ENCODE measurements at places on chromosomes 1 and 21.
A peak's percentile ranks its signal among the peaks of the same experiment; 100 is the strongest.

DNA sequence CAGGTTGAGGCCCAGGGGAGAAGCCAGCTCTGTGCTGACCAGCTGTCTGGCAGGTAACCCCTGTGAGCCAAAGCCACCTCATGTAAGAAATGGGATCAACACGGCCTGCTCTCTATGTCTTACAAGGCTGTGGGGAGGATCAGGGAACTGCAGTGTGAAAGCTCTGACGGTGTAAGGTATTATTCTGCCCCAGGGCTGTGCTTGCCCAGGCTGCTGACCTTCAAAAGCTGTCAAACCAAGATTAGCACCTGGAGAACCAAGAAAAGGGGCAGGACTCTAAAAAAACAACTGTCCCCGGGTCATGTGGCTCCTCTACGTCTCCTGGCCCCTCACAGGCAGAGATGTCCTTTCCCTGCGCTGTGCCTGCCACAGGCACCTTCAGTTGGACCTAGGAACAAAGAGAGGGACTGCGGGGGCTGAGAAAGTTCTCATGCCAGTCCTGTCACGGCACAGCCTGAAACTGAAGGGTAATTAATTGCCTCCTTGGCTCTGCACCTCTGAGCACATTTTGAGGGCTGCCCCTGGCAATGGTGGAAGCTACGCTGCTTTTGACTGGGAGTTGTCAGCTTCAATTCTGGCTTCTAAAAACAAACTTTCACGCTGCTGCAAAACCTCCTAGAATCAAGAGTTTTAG, 77.6 kb downstream of the PGBD5 start:
- DNase-seq: no peak

GRCh38 chr1:231359113-231359512, 21.0 kb downstream of the SPRTN start:
- DNase-seq: no peak

- DNase-seq: no peak
Measured at GRCh38 chr1:208089761-208090370, 154.3 kb downstream of the PLXNA2 start.

DNA sequence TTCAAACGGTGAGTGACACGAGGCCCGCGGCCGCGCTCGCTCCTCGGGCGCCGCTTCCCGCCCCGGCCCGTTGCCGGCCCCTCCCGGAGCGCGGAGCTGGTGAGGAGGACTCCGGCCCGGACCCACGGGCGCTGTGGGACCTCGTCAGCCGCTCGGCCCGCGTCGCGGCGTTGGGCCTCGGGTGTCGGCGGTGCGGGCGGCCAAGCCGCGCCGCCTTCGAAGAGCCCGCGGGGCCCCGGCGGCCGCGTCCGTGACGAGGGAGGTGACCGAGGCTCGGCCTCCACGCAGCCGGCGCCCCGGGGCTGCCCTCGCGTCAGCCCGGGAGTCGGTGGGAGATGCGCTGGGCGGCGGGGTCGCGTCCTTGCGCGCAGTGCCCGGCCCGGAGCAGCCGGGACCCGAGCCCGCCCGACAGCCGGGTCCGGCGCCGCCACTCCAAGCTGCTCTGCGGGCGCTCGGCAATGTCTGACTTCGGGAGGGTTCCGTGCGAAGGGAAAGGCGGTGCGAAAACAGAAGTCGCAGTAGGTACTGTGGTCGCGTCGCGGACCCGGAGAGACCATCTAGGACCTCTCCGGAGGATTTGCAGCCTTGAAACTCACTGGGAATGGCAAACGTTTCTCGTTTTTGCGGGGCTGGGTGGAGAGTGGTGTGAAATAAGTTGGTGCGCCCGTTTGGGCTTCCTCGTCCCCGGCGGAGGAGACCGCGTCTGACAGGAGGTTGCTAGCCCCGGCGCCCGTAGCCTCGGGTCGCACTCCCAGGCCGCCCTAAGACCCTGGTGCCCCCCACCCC, 829 bp downstream of the SPEN start:
- peak; percentile 33 for DNase-seq

DNA sequence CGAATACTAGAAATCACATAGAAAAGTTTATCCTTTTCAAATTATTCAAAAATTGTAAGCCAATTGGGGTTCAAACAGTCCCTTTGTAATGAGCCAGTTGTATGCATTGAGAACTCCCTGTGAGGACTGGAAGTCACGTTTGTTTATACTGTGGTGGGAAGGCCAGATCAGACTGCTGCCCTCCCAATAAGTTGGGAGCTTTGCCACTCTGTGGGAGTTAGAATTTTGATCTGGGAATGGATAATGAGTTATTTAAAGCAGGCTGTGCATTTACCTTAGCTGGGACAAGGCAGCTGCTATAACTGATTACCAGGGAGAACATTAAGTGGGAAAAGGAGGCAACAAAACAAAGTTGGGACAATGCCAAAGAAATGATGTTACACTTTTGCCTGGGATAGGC, 178.8 kb downstream of the SDCCAG8 start:
- no peak for DNase-seq

DNA sequence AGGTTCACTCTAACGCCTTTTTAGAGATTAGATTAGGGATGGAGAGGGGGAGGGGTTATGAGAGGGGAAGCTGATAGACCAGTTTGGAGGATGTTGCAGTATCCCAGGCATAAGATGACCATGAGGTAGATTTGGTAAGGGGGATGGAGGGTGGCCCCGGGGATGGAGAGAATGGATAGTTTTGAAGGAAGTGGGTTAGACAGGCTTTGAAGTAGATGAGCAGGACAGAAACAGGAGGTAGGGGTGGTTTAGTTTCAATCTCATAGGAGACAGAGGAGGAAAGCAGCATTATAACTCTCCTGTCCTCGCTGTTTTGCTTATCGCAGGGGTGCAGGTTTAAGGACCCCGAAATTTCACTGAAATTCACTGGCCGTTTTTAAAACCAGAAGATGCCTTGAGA, 11.8 kb downstream of the UBIAD1 start:
- no peak for DNase-seq

GRCh38 chr21:39313571-39314142, at the start of gene BRWD1:
TSS of gene BRWD1 (minus strand) at chr21:39313632. CDS start at chr21:39313491, 141 bp downstream.
- DNase-seq: peak; percentile 60

DNA sequence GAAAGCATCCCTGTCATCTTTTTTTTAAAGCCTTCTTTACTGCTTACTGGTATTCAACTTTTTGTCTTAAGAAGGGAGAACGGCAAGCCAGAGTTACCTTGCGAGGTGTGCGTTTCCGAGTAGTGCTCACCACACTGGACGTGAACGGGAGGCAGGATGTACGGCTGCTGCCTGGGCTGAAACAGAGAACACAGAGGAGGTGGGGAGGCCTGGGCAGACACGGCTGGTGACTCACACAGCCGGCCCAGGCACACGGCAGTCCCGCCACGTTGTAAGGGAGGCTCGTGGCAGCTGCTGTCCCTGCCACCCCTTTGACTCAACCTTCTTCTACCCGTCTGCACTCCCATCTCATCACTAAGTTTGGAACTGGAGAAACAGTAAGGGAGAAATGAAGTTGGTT, 105.8 kb downstream of the SMYD2 start:
- DNase-seq: no peak

DNA sequence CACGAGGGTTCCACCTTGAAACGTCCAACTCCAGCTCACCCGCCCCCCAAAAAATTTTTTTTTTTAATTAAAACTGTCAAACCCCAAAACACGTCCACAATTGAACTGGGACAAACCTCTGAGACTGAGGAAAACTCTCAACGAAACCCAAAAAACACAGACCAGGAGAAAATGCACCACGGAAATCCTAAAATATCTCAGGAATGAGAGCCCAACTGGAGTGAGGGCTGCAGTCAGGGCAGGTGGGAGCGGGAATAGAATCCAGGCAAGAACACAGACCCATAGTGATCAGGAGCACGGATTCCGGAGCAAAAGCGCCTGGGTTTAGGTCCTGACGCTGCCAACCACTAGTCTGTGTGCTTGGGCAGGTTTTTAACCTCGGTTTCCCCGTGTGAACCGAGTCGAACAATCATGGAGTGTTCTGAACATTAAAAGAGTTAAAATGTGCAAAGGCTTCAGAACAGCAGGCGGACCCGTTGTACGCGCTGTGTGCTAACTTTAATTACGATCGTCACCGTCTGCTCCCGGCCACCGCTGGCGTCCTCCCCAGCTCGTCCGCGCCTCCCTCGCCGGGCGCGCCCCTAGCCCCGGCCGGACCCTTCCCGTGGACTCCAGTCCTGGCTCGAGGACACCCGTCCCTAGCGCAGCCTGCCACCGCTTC, 624 bp downstream of the ARHGAP29 start:
- DNase-seq: no peak

Measured in activated gamma-delta T cell treated with anti-CD3 and anti-CD28 coated beads, Interleukin-2, amount 50 U/mL, for 16 hours (primary cell).